ENCODE measurements at places on chromosomes 2 and 18.

- DNase-seq = no peak
These were observed 232.8 kb downstream of the GRB14 start for GRCh38 chr2:164388511-164388910.

DNA sequence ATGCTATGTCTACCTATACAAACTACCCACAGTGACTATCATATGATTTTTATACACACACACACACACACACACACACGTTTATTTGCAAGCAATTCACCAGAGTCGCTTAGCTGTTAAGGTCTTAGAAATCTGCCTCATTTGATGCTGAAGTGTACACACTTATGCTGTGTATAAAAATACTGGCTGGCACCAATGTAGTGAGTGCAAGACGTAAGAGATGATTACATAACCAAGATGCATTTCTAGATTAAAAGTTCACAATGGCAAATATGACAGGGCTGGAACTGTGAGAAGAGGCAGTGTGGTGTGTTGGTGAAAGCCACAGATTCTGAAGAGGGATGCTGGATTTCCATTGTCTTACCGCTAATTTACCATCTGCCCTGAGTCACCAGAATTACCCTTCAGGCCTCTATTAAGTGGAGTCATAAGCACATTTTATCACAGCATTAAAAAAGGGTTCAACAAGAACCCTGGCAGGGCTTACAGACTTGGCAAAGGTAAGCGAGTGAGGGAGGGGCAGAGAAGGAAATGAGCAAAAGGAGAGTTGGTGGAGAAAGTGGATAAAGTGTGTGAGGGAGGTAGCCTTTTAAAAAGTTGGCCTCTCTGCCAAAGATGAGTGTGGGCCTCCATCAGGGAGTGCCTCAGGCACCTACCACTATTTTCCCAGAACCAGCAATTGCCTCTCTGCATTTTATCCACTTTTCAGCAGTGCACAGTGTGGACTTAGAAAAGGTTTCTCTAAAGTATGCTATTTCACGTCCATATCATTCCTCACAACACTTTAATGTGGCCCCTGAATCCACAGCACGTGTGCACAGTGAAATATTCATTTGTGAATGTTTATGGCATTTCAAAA lies 21.5 kb downstream of the MEIS1 start:
- no peak for DNase-seq

DNA sequence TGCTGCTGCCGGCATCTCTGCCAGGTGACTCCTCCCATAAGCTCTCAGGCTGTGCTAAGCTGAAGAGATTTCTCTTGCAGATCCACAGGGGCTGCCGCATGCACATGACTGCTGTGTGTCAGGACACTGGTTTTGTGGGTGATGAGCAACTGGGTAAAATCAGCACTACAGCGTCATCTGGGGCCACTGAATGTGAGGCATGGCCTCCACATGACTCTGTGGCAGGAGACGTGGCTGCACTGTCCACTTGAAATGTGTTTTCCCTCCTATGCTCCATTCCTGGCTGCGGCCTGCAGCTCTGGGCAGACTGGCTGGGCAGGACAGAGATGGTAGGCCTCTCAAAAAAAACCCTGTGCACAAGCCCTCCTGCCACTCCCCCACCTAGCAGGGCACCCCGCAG lies 63.6 kb downstream of the MARCO start:
- DNase-seq = no peak

DNA sequence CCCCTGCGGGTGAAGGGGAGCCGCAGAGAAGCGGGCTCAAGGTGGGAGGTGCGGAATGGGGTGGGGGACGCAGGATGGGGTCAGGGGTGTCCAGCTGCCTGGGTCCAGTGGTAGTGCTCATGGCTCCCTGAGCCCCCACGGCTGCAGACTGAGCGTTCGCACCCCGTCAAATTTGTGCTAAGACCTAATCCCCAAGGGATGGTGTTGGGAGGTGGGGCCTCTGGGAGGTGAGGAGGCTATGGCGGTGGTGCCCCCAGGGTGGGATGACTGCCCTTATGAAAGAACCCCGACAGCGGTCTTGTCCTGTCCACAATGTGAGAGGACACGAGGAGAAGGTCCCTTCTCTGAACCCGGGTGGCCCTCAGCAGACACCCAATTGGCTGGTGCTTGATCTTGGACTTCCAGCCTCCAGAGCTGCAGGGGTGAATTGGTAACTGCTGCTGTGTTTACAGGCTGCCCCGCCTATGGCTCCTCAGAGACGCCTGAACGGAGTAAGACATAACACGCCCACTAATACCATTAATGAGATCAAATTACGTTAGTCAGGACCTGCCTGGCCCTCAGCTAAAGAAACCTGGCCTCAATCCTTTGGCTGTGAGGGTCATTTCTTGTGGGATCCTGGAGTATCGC lies 42.6 kb downstream of the PXDN start:
- no peak for DNase-seq

DNA sequence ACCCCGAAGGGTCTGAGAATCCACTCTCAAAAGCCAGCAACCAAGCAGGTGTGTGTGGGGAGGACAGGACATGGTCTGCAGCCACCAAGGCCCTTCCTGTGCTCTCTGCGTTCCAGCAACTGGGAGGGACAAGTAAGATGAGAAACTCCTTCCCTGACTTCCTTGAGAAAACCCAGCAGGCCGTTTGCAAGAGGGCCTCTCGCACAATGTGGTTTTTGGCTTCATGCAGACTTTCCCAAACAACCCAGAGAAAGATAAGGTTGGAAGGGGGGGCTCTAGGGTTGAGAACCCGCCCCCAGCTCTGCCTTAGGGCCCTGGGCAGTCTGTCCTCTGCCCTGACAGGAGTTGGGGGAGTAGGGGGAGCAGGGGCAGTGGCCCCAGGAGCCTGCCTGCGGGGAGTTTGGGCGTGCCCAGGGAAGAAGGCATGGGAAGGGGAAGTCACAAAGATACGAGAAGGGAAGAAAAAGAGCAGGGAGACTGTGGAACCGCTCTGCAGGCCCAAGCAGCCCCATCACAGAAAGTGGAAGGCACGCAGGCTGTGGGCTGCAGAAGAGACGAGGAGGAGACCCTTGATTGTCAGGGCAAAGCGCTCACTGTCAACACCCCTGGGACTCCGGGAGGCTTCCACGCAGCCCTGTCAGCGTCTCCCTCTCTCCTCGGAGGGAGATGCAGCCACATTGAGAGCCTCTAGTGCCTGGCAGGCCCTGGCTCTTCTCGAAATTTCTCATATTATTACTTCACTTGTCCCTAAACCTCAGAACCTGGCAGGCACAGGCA lies 99.8 kb downstream of the SMAD7 start:
- DNase-seq = no peak

GRCh38 chr2:100376836-100377235 lies 40.6 kb downstream of the CHST10 start:
- DNase-seq = no peak

- no peak for DNase-seq
These were observed 83.0 kb upstream of the CHRNA1 start for GRCh38 chr2:174846941-174847938.

- no peak for DNase-seq
These were observed 979 bp downstream of the SLC9A2 start for GRCh38 chr2:102620332-102620731.

DNA sequence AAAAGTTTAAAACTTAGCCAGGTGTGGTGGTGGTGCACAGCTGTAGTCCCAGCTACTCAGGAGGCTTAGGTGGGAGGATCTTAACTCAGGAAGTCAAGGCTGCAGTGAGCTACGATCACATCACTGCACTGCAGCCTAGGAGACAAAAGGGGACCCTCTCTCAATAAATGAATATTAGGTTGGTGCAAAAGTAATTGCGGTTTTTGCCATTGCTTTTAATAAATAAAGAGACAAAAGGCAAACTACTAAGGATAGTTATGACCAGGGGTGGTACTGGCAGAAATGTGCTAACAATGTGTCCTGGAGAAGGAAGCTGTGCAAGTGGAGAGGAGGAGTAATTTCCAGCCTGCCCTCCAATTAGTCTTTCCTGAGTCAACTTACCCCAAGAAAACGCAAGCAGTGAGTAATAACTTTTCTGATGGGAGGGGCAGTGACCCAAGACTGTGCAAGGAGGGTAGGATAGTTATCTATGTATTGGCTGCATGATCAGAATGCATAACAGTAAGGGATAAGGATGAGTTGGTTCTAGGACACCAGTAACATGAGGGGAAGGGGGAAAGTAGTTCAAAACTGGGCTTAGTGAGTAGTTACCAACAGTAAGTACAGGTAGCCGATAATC lies 1.5 kb downstream of the EXOC6B start:
- no peak for DNase-seq

DNA sequence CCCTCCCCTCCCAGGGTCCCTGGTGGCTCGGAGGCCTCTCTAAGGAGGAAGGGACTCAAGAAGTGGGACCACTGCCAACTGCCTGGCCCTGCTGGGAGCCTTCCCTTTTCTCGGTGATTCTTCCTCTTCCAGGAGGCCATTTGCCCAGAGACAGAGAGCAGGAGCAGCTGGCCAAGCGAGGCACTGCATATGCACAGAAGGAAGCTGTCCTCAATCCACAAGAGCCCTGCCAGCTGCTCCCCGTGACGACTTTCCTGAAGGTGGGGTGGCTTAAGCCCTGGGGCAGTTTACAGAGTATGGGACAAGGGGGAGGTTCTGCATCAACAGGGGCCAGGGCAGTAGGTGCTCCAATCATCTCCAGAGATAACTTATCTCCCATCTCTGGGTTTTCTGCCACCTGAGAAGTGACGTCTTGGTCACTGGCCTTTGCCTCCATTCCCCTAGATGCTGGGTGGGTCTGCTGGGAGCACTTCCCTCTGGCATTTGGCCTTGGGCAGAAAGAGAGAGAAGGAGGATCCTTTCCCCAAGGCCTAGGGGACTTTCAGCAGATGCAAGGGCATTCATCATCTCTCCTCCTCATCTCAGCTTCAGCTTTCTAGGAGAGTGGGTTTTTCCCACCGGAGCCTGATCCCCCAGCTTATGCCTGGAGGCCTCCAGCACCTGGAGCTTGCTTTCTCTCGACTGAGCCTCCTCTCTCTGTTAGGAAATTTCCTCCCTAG lies 28.5 kb downstream of the CIB4 start:
- no peak for DNase-seq

- no peak for DNase-seq
These were observed 53.8 kb downstream of the GULP1 start for GRCh38 chr2:188345426-188345825.

DNA sequence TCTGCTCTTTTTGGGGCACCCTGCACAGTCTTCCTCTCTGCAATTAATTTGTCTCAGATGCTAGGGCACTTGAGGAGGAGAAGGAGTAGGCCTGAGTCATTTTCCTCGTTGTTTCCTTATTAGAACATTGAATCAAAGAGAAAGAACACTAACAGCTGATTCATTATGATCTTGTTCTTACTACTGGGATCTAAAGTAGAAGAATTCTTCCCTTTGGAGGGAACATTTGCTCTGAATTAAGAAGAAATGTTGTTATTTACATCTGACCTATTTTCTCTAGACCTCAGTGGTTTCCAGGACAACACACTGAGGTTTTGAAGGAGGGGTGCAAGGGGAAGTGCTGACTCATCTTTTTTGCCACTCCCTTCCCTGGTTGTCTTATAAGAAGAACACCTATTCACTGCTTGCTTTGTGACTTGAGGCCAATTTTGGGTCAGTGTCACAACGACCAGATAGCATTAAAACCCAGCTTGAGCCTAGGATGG lies 24.3 kb upstream of the STAT1 start:
- DNase-seq = no peak

DNA sequence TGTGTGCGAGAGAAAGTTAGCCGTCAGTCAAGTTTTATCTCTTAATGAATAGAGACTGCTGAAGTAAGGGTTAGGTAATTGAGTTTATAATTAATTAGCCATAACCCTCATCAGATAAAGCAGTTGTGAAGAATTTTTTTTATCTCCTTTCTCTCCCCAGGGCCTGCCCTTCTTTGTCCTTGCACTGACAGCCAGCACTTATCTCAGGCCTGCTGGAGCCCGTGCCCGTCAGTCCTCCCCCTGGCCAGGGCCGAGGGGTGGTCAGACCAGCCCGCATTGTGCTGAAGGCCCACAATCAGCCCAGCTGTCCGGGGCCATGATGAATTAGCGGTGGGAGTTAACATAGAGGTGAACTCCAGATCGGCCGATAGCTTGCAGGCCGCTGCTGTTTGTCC lies 315.7 kb downstream of the GBX2 start:
- DNase-seq = no peak

GRCh38 chr2:147863835-147864234 lies 19.0 kb downstream of the ACVR2A start:
- no peak for DNase-seq

GRCh38 chr2:160494201-160494644 lies 616 bp upstream of the RBMS1 start:
- no peak for DNase-seq

DNA sequence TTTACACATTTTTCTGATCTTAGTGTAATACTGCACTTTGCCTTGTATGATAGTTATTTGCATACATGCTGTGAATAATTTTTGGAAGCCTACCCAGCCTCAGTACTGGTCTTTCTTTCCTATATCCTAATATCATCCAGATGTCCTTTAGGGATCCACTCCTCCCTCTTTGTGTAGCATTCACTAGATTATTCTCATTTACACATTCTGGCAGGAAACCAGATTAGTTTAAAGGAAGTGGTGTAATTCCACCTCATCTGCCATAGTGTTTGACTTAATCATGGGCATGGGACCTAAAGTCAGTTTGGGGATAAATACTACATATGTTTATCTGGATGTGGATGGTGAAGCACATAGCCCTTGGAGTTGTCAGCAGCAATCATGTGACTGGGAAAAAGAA lies 444.9 kb upstream of the MAP2 start:
- DNase-seq = no peak

DNA sequence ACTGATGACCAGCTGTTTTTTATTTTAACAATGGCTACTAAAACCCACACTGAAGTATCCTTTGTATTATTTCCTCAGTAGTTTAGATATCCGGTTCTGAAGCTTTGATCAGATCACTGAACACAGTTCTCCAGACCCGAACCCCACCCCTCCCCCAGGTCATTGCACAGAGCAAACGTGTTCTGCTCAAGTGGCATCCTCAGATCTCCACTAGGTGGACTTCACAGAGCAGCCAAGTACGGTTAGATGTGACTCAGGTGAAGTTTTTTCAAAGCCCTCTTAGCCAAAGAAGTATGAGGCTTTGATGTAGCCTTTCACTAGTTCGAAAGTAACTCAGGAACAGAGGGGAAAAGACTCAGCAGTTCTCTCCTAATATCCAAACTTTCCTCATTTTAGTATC lies 142.7 kb upstream of the NRP2 start:
- no peak for DNase-seq

- DNase-seq = no peak
These were observed 324.4 kb downstream of the ALK start for GRCh38 chr2:29597035-29597434.

DNA sequence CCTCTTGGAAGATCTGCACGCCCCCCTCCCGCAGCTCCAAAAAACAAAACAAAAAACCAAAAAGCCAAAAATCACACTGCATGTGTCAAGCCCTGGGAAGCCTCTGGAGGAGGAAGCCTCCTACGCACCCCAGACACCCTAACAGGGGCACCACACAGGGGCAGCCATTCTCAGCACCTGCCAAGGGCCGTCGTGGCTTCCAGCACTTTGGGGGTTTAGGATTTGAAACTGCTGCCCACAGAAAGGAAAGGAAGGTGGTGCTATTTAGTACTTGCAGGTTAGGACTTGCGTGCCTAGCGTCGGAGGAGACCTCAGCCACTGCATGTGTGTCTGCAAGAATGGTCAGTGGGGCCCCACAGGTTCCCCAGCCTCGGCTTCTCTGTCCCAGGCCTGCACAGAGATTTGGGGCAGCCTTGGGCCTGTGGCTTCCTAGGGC lies 419 bp upstream of the GPR55 start:
- no peak for DNase-seq

Data from stimulated activated CD8-positive, alpha-beta memory T cell treated with anti-CD3 and anti-CD28 coated beads, Interleukin-2, amount 100 ng/mL, for 48 hours (primary cell).